ENCODE measurements at places on chromosomes 16 and 17. TPM values are rescaled to one million over a fixed set of nuclear protein-coding genes. Genes with fewer than 3 reads are reported as not detected.
A peak's percentile ranks its signal among the peaks of the same experiment; 100 is the strongest.

GRCh38 chr16:87854053-87854906 lies 15.0 kb downstream of the SLC7A5 start:
- DNase-seq, result peak; percentile 37

DNA sequence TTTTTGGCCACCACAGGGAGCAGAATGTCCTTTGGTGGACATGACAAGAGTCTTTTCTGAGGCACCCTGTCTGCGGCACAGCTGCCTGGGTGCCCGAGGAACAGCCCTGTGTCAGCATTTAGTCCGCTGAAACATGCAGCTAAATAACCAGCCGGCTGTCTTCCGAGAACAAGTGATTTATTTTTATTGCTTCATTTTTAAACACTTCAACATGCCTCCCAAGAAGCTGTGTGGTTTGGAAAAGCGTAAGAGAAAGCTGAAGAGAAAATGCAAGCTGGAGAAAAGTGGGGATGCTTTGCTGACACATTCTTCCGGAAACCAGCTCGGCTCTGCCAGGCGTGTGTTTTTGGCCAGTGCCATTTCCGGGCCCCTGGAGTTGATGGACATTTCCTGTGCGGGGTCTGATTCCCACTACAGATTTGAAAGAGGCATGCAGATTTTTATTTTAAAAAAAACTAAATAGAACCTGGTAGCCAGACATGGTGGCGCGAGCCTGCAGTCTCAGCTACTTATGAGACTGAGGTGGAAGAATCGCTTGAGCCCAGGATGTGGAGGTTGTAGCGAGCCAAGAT lies 94.7 kb downstream of the SEC14L1 start:
- no peak for DNase-seq

DNA sequence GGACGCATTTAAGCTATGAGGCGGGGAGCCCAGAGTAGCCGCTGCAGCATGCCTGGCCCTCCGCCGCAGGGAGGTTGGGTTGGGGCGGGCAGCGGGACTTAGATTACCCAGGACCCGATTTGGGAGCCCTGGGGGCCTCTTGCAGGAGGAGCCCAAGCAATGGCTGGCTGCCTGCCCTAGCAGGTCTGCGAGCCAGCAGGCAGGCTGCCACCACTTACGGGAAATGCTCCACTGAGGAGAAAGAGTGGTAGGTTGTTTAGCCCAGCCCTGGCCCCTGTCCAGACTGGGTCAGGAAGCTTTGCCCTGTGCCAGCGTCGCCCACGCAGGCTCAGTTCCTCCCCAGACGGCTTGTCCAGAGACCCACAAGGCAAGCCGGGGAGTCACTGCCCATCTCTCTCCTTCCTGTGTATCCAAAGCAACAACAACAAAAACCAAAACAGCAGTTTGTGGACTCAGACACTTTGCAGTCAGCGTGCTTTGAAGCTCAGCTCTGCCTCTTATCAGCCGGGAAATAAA lies 10.3 kb upstream of the TVP23A start:
- DNase-seq, result no peak

DNA sequence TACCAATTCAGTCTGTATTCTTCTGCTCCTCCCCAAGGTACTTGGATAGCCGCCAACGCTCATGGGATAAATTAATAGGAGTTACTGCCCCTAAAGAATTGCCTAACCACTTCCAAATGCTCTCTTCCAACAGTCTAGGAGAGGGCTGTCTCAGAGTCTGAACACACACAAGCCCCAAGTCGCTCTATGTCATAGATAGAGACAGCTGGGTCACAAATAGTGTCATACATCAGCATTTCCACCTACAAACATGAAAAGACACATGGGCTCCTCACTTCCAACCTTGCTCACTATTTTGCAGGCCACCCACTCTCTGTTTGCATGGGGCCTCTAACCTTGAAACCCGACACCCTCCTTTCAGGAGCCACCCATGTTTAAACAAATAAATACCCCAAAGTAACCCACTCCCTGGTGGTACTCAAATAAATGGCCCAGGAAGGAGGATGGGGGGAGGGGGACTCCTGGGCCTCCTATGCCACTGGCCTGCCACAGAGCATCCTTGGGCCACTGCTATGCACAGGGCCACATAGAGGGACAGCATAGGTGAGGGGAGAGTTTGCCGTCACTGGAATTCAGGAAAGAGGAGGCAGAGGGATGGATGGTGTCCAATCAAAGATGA lies 265.9 kb downstream of the SOX9 start:
- no peak for DNase-seq

GRCh38 chr16:24509536-24509935 lies 29.8 kb upstream of the RBBP6 start:
- no peak for DNase-seq

DNA sequence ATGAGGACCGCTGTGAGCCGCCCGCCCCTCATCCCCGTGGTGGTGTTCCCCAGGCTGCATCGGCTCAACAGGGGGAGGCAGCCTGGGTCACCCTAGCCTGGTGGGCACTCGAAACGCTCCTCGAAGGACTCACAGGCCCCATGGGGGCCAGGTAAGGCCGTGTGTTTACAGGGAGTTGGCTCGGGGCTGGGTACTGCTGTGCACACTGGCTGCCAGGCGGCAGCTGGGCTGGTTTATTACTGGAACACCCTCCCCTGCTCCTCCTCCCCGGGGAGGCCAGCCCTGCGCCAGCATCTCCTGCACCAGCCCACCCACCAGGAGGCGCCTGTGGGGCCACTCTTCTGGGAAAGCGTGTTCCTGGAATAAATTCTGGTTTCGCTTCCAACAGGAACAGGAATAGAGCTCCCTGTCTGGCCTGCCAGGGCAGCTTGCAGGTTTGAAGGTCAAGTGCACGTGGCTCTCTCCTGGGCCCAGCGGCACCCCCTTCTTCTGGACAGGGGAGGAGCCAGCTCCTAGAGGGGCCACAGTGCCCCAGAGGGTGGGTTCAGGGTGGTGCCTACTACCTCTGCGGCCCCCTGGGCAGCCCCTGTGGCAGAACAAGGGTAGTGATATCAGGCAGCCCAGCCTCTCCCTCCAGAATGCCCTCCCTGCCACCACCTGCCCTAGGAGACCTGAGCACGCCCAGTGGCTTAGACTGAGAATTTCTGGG lies 11.3 kb downstream of the MCRIP1 start:
- no peak for DNase-seq

- DNase-seq, result no peak
Measured at GRCh38 chr16:48511071-48511540, 98.9 kb downstream of the N4BP1 start.

DNA sequence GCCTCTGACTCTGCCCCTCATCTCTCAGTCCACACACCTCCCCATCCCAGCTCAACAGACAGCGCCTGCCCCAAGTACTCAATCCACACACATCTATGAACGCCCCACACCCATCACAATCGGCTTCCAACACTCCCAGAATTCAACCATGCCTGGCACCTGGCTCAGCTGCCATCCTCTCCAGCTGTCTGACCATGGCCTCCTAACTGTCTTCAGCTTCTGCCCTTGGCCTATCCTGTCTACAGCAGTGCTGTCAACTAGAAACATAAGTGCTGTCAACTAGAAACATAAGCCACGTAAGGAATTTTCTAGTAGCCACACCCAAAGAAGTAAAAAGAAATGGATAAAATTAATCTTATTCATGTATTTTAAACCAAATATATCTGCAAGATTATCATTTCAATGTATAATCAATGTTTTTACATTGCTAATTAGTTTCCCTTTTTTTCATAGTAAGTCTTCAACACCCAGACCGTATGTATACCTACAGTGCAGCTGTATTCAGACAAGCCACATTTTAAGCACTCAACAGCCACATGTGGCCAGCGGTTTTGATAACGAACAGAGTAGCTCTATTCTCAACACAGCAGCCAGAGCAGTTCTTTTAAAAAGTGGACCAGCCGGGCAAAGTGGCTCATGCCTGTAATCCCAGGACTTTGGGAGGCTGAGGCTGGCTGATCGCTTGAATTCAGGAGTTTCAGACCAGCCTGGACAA lies 48.6 kb upstream of the ZNF423 start:
- no peak for DNase-seq

DNA sequence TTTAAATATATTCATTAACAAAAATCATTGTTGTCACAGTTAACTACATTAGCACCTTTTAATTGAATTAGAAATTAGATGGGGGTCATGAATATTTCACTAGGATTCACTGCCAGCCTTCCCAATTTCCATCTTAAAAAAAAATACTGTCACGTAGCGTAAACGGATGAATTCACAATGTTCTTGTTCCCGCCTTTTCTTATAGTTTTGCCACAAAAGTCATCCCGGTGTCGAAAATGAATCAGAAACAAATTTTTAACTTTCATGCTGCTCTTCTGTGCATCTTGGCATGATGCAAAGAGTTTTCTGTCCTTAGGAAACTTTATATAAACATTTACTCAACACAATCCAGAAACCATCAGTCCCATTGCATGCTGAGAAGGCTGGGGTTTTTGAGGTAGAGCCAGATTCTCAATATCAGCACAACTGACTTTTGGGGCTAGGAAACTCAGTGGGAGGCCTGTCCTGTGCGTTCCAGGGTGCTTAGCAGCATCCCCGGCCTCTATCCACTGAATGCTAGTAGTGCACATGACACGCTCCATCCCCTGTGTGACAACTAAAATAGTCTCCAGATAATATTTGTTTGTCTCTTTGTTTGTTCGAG lies 252.9 kb upstream of the XYLT1 start:
- DNase-seq, result no peak

DNA sequence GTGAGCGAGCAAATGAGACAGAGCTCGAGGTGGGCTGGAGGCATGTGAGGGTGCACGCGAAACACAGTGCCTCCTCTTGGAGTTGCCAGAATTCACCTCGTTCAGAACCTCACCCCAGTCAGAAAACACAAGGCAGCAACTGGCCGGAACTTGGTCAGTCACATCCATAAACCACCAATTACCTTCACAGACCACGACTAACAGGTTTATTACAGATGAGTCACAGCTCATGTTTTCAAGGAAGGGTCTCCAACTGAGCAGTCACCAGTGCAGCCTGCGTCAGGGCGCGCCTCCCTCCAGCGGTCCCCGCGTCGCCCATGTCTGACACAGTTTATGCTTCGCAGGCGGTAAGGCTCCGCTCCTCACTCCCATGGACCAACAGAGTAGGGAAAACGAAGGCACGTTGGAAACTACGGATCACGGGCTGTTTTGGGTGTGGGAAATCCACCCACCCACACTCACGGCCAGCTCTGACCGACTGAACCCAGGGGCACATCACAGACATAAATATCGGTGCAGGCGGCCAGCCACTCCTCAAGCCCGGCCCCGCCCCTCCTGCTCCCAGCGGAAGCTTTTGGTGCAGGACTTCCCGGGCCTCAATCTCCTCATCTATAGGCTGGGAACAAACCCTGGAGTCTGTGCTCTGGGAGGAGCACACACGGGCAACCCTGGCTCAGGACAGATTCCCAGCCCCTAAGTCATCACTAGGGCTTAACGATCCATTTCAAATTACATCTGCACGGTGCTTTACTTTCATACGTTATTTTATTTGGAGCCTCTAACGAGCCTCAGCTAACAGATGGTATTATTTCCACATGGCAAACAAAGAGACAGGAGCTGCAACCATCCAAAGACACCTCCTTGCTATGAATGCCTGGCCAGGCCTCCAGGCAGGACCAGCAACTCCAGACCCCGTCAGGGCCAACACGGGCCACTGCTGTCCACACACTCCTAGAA lies 126.3 kb downstream of the ZNF778 start:
- no peak for DNase-seq

- DNase-seq, result no peak
Measured at GRCh38 chr17:28563475-28563874, 7.8 kb downstream of the PIGS start.

The SPNS1 gene
- 40.9 TPM for total RNA-seq

The C17orf67 gene
- total RNA-seq, result 4.6 TPM

The KRT23 gene
- total RNA-seq, result not detected

The PYY gene
- not detected for total RNA-seq

The CACNG3 gene
- total RNA-seq, result not detected

The KRT20 gene
- total RNA-seq, result not detected
